ENCODE measurements at places on chromosomes 5 and 9.
A peak's percentile ranks its signal among the peaks of the same experiment; 100 is the strongest.

- DNase-seq = no peak
Observed at GRCh38 chr5:109191153-109191558, 218.6 kb downstream of the PJA2 start.

- DNase-seq = no peak
Observed at GRCh38 chr9:36835271-36835996, 198.6 kb downstream of the PAX5 start.

GRCh38 chr5:122076669-122077365 lies 1.2 kb downstream of the LOX start:
- peak; percentile 73 for DNase-seq

- no peak for DNase-seq
Observed at GRCh38 chr5:78545406-78545805, 103.2 kb downstream of the LHFPL2 start.

- DNase-seq = no peak
Observed at GRCh38 chr5:132666310-132667123, 7.3 kb upstream of the IL4 start.

DNA sequence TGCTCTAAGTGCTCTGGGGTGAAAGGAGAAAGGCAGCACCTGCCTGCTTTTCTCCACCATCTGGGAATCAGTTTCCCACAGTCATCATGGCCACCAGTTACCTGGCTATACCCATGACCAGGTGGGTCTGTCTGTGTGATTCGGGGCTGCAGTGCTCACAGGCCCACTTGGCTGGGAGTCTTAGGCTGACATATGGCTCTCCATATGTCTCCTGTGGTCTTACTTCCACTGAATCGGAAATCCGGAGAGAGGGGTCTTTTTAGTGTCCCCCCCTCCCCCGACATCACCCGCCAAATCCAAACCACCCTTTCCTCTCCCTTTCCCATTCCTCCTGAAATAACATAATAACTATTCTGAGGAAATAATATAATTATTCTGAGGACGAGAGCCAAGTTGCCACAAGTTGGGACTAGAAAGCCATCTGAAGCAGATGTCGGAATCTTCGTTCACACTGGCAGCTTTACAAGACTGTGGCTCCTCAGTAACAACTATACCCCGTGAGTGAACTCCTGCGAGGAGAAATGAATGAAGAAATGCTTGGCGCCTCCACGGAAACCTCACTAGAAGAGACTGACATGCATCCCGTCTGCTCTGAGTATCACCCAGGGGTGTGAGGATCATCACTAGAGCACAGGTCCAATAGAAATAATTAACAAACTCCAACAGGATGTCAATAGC lies 143.4 kb downstream of the MYO10 start:
- no peak for DNase-seq

DNA sequence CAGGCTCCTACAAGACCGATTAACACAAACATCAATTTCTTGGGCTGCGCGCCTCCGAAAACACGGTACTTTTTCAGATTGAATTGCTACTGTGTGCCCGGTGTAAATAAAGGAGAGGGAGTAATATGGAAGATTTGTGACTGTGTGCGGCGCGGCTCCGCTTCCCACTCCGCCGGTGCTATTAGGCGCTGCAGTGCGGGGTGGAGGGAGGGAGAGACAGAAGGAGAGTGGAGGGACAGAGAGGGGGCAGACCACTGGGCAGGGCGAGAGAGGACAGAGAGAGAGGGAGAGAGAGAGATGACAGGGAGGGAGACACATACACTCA lies 24.7 kb upstream of the RNU6ATAC start:
- no peak for DNase-seq

GRCh38 chr9:23663125-23663524 lies 162.9 kb downstream of the ELAVL2 start:
- DNase-seq = no peak

GRCh38 chr5:56328753-56329560 lies 95.8 kb upstream of the ANKRD55 start:
- no peak for DNase-seq

GRCh38 chr9:109519366-109519765 lies 21.3 kb upstream of the PTPN3 start:
- DNase-seq = no peak

DNA sequence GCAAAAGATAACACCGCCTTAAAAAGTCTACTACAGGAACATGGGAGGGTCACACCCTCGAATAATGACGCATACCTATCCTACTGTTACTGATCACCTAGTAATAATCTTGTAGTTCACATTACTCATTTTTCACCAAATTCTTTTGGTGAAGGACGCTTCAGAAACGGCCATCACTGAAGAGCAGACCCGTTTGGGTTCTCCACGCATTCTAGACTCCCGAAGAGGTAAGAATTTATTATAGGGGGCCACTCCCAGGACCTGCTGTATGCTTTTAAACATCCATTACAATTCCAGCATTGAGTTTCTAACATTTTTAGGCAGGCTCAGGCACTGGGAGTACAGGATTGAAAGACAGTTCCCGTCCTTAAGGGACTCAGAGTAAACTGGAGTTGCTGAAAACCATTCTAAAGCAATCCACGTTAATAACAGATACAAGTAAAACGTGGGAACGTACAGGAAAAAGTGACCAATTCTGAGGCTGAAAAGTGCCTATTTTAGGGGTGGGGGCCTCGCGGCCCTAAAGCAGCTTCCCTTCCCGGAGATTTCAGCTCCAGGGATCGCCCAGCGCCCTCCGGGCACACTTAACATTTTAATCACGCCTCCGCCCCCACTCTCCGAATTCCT lies at the start of gene FER:
Gene FER, plus strand, starts transcription at position 124 of the 627 bp plus-strand sequence. CDS start 50,286 bp downstream, outside the sequence.
- DNase-seq = peak; percentile 45

DNA sequence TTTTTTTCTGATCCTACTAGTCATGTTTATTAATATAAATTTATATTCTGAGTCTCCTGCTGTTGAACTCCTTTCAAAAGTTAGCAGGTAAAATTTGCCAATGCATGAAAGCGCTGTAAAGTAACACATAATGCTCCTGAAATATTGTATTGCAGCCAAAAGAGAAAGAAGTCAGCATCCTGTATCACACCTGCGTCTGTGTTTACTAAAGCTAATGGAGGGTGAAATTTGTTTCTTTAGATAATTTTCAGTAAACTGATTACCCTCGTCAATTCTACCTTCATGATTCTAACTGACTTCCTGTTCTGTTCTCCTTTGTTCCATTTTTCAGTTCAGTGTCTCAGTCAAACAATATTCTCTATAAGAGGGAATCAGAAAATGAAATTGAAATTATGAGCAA lies 415.4 kb downstream of the CDH9 start:
- DNase-seq = no peak

DNA sequence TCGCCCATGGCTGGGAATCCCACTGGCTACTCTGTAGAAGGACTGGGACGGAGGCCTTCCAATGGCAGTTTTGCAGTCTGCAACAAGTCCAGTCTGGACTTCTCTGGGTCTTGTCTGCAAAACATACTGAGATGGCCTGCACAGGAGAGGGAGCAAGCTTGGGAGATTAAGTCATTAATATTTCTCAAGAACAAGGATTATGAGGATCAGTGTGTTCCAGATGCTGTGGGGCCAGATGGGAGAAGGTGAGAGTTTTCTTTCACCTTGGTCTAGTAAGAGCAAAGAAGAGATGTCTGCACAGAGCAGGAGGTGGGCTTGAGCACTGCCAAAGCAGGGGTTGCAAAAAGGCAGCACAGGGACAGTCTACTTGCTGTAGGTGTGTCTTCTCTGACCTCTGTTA lies at the start of gene PDE6A:
Gene PDE6A, minus strand, starts transcription at position 128 of the 400 bp plus-strand sequence. Its CDS starts 120 bp downstream, at position 8.
- DNase-seq = no peak

- peak; percentile 72 for DNase-seq
Observed at GRCh38 chr9:77977210-77977611, 54.4 kb downstream of the GNAQ start.

- no peak for DNase-seq
Observed at GRCh38 chr5:91464886-91465646, 81.9 kb upstream of the ARRDC3 start.

DNA sequence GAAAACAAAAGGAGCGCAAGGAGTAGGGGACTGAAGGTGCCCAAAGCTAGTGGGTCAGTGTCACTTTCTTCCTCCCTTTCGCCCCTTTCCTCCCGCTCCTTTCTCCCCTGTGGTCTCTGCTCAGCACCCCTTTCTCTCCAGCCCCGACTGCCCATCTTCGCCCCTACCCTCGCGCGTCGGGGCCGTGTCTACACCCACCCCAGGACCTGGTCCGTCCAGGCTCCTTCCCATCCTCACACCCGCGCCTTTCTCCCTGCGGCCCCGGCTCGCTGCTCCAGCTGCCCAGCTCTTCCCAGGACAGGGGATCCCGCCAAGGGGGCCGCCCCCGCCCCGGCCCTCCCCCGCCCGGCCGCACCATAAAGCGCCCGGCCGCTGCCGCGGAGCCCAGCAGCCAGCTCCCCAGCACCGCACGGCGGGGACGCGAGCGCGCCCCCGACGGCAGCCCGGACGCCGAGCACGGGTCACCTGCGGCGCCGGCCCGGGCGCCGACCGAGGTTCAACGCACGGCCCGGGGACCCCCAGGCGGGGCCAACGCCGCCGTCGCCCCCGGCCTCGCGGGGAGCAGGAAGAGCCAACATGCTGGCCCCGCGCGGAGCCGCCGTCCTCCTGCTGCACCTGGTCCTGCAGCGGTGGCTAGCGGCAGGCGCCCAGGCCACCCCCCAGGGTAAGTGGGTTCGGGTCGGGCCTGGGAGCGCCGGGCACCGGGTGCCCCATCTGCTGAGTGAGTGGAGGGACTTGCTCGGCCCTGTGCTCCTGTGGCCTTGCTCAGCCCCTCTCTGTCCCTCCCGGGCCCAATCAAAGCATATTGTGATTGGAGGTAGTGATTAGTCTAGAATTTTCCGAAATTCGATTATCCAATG lies at the start of gene THBS4:
Gene THBS4, plus strand, starts transcription at position 387 of the 860 bp plus-strand sequence. Its CDS starts 190 bp downstream, at position 577.
- DNase-seq = no peak

DNA sequence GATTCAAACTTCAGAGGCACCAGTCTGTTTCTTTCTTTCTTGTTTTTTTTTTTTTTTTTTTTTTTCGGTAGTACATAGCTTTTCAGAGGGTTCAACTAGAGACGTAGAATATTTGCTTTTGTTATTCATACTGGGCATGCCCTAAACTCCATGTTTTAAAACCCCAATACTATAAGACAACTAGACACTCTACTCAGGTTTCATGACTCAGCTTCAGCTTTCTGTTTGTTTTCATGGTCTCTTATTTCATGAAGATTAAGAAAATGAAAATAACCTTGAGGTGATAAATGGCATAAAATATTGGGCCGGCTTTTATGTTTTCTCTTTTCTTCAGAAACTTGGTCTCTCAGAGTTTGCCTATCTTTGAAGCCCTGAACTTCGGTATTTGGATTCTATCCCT lies 2126.3 kb upstream of the ACO1 start:
- no peak for DNase-seq

DNA sequence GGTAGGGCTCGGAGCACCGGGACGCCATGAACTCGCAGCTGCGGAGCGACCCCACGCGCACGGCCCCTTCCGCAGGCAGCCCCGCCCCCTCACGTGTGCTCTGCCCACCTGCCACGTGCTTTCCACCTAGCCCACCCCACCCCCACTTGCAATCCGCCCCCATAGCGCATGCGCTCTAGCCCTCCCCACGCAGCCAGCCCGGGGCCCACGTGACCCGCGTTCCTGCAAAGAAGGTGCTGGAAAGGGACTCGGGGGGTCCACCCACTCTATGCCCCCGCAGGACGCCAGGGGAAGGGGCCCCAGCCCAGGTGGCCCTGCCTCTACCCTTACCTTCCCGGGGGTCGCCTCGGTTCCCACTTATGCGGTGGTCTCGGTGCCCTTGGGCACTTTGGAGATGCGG lies at the start of gene SOHLH1:
Gene SOHLH1, minus strand, starts transcription at position 42 of the 400 bp plus-strand sequence. Its CDS starts 14 bp downstream, at position 28.
- DNase-seq = no peak

DNA sequence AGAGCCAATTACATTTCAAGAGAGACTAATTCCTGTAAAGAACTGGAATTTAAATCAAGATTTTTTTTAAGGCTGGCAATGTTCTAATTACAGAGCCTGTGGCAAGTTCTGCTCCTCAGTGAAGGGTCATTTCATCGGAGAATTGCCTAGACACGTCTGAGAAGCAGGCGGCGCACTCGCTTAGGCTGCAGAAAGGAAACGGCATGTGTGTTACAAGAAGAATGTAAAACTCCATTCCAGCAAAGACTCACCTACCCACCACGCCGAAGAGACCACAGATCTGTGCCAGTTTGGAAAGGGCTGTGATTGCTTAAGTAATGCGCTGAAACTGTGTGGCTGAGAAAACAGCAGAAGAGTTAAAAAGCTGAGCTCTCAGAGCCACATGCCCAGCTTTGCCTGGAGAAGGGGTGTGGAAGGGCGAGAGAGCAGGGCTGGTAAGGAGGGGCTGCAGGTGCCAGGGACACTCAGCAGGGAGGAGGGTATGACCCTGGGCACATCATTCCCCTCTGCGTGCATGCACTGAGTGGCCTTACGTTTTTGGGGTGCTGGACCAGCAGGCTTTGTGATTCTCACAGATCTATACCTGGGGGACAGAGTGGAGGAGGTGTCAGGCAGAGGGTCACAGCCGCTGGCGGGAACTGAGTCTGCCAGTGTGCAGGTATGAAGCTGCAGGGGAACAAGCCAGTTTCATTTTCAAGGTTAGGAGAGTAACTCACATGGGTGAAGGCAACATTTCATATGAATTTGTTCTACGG lies 17.8 kb upstream of the SLC25A51 start:
- no peak for DNase-seq

GRCh38 chr5:138544181-138545134 lies 1.4 kb upstream of the ETF1 start:
- peak; percentile 44 for DNase-seq

DNA sequence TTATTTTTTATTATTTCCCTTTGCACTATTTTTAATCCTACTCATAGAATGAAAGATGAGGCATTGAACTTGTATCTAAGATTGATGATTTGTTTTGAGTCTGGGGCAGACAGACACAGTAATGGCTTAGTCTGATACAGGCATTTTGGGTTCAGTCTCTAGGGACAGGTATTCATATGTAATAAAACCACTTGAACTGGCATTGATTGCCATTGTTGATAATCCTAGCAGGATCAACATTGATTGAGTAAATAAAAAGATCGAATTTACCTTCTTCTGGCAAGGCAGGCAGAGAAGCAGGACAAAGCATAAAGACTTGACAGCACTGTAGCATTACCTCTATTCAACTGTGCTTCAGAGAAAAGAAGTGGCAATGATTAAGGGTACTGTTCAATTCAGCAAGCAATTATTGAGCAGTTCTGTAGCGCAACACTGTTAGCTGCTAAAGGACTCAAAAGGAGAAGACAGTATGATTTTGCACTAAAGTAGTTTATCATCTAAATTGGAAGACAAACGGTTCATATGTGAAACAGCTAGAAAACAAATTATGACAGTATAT lies 144.4 kb downstream of the COMMD10 start:
- no peak for DNase-seq

- DNase-seq = peak; percentile 13
Observed at GRCh38 chr5:53480416-53481158, at the start of gene FST. TSS of gene FST (plus strand) at chr5:53480629. CDS start at chr5:53480792, 163 bp downstream.

DNA sequence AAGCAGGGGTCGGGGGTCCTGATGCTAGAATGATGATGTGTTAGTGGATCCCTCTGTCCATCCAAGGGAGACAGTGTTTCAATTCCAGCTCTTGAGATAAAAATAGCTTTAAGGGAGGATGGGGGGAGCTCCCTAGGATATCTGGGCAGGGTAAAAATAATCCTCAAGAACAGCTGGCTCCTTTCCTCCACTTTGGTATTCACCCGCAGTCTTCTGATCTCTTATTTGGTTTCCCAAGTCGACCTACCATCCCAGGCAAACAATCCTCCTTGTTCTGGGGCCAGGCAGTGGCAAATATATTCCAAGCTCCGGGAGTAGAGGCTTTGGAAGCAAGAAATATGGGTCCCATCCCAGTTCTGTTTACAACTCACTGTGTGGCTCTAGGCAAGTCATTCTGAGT lies 14.5 kb upstream of the COL27A1 start:
- DNase-seq = no peak
